ENCODE measurements at places on chromosomes 5 and 9. TPM values are rescaled to one million over a fixed set of nuclear protein-coding genes. Genes with fewer than 3 reads are reported as not detected.

The ANKRD31 gene
- total RNA-seq, result 0.61 TPM

- peak overlapping the region; percentile 23 for H3K27ac ChIP-seq
- H3K4me1 ChIP-seq, result peaks cover 49% of the 10 kb centered on the region
- no peaks in the 10 kb centered on the region for H3K27me3 ChIP-seq
- no peak for DNase-seq
- H3K36me3 ChIP-seq, result peaks cover 4% of the 10 kb centered on the region
These were observed 13.4 kb upstream of the TNIP1 start for GRCh38 chr5:151094030-151094851.

- no peaks in the 10 kb centered on the region for H3K27me3 ChIP-seq
- H3K27ac ChIP-seq, result no peak overlapping the region
- H3K4me3 ChIP-seq, result no peak overlapping the region
- H3K36me3 ChIP-seq, result no peaks in the 10 kb centered on the region
- H3K4me1 ChIP-seq, result no peaks in the 10 kb centered on the region
These were observed 396.9 kb downstream of the PDE4D start for GRCh38 chr5:59496524-59497134.

The STKLD1 gene
- total RNA-seq, result 0.94 TPM

The NIPAL4 gene
- 0.14 TPM for total RNA-seq

DNA sequence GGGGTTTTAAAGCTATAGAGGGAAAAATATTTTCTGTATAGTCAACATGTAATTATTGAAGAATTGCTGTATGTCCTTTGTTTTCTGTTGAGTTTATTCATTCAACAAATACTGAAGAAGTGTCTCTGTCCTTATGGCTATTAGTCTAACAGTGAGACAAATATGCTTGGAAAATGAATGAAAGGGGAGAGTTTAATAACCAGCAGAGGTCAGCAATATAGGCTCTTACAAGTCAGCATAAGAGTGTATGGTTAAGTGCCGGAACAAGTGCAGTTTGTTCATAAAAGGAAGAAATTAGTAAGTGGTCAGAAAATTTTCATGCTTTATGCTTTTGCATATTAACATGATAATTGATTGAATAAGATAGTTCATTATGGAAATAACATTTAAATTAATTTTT lies 3.6 kb downstream of the SCAMP1 start:
- no peak for DNase-seq
- H3K27me3 ChIP-seq, result no peaks in the 10 kb centered on the region
- peaks cover 4% of the 10 kb centered on the region for H3K4me1 ChIP-seq
- no peak overlapping the region for H3K4me3 ChIP-seq
- H3K36me3 ChIP-seq, result peaks cover 3% of the 10 kb centered on the region
- no peak overlapping the region for H3K27ac ChIP-seq

The IL17B gene
- 0.24 TPM for total RNA-seq

DNA sequence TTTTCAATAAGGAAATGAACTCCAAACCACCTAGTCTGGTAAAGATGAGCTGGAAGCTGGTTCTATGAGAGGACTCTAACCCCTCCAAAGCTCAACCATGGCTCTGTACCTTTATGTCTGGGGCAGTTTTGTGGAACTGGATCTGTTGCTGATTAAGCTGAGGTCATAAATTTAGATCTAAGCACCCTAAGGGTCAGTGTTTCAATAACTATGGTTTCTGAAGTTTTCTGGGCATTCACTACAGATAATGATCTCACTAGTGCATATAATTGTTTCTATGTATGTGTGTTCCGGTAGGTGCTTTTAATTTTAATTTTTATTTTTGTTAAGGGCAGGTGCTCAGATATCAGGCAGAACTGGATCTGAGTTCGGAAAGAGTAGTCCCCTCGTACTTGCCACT lies 258.7 kb upstream of the PANK3 start:
- DNase-seq, result no peak
- H3K27me3 ChIP-seq, result no peaks in the 10 kb centered on the region
- H3K4me1 ChIP-seq, result peaks cover 5% of the 10 kb centered on the region
